Activated T-helper 2 cell treated with anti-CD3 and anti-CD28 coated beads, Interferon-gamma antibody, Interleukin-2, Interleukin-4, amounts not matched to agents 10 μg/mL and 5 μg/mL and 100 μg/mL, durations not matched to agents 14 hours and 24 hours and 36 hours (primary cell): ENCODE measurements at places on chromosomes 7 and 10. TPM values are rescaled to one million over a fixed set of nuclear protein-coding genes. Genes with fewer than 3 reads are reported as not detected.
A peak's percentile ranks its signal among the peaks of the same experiment; 100 is the strongest.

The GLCCI1 gene
- 23.8 and 27.9 TPM in 2 replicates for total RNA-seq

- H3K27me3 ChIP-seq, result no peaks in the 10 kb centered on the region
- H3K4me3 ChIP-seq, result no peak overlapping the region
- H3K36me3 ChIP-seq, result no peaks in the 10 kb centered on the region
- H3K27ac ChIP-seq, result no peak overlapping the region
- no peak for DNase-seq
These were observed 108.3 kb upstream of the TCERG1L start for GRCh38 chr10:131419797-131420196.

GRCh38 chr7:50631100-50631499 is 65.9 kb upstream of the DDC start:
- DNase-seq, result no peak
- H3K4me3 ChIP-seq, result no peak overlapping the region
- peaks cover 10% of the 10 kb centered on the region for H3K27me3 ChIP-seq

DNA sequence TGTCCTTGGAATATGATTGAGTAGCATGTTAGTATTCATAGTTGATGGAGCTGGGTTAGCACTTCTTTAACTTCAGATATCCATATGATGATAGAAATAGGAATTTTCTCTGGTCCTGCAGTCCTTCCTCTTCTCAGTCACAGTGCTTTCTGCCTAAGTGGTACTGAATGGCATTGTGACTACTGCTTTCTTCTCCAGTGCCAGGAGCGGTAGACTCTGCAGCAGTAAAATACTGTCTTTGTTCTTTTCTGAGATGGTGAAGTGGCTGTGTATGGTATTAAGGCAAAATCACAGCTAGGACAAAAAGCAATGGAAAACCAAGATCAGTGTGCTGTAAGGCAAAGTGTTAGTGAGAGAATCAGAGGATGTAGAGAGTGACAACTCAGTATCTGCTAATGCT is 46.6 kb downstream of the C1GALT1 start:
- H3K27ac ChIP-seq, result no peak overlapping the region
- no peak overlapping the region for H3K4me3 ChIP-seq
- DNase-seq, result no peak
- peaks cover 67% of the 10 kb centered on the region for H3K36me3 ChIP-seq

The SPACDR gene
- total RNA-seq, result 3.2 and 4.5 TPM in 2 replicates

DNA sequence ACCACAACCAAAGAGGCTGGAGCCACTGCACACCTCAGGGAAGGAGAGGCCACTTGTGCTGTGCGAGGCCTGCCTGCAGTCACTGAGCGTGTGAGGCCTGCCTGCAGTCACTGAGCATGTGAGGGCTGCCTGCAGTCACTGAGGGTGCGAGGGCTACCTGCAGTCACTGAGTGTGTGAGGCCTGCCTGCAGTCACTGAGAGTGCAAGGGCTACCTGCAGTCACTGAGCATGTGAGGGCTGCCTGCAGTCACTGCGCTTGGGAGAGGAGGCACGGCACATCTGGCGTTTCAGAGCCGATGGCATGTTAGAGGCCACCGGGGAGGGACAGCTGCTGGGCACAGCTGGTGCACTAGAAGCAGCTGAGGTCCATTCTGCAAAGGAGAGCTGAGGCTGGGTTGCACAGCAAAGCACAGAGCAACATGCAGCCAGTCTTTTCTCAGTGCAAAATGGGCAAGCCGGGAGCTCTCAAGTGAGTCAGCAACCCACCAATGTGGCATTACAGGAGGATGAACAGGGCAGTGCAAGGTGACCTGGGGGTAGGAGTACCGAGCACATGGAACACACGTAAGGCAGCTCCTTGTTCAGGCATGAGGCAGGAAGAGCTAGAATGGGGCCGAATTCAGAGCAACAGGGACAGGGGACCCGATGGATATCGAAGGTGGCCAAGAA is 540.1 kb downstream of the PTPRN2 start:
- no peaks in the 10 kb centered on the region for H3K27me3 ChIP-seq
- H3K36me3 ChIP-seq, result no peaks in the 10 kb centered on the region
- H3K27ac ChIP-seq, result no peak overlapping the region
- H3K4me1 ChIP-seq, result no peaks in the 10 kb centered on the region
- DNase-seq, result no peak

DNA sequence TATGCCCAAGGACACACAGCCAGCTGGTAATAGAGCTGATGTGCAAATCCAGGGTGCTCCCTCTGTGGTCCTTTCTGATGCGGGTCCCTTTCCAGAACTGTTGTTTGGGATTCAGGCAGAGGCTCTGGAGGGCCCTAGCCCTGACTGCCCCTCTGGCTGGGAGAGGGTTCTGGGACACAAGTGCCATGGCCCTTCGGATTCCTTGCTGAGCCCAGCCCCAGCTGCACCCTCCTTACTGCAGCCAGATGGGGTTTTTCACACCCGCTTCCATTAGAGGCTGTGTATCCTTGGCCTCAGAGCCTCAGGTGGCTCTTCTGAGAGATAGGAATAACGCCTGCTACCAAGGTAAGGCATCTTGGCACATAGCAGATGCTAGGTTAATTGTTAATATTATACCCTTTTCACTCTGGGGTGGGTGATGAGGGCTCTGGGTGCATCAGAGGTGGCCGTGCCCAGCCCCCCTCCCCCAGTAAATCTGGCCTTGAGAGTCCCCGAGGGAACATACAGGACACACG is 89.8 kb upstream of the LRRC4 start:
- H3K27me3 ChIP-seq, result peaks cover 14% of the 10 kb centered on the region
- no peaks in the 10 kb centered on the region for H3K36me3 ChIP-seq
- no peak overlapping the region for H3K27ac ChIP-seq
- H3K4me1 ChIP-seq, result peaks cover 7% of the 10 kb centered on the region
- no peak for DNase-seq

The SPDYE2B gene
- not detected in 2 replicates for total RNA-seq

The DEPP1 gene
- total RNA-seq, result 0.64 and 1.5 TPM in 2 replicates

GRCh38 chr7:997404-998395 is 14.7 kb downstream of the CYP2W1 start:
- no peak overlapping the region for H3K27ac ChIP-seq
- no peaks in the 10 kb centered on the region for H3K27me3 ChIP-seq
- H3K4me3 ChIP-seq, result no peak overlapping the region
- DNase-seq, result no peak
- H3K4me1 ChIP-seq, result peaks cover 2% of the 10 kb centered on the region

The WEE2 gene
- 0.05 TPM in 1 of 2 replicates, not detected in the other for total RNA-seq

DNA sequence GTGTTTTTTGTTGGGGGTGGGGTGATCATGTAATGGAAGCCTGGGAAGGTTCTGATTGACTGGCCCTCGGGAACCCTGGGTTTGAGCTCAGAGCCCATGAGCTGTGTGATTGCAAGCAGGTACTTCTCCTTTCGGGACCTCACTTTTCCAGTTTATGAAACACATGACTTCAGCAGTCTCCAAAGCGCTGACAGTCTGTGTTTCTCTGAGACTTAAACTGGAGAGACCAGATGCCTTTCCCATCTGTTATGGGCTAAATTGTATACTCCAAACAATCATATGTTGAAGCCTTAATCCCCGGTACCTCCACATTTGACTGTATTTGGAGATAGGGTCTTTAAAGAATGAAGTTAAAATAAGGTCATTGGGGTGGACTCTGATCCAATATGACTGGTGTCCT is 493.6 kb downstream of the GALNT17 start:
- DNase-seq, result no peak
- H3K36me3 ChIP-seq, result no peaks in the 10 kb centered on the region
- no peaks in the 10 kb centered on the region for H3K4me1 ChIP-seq
- H3K4me3 ChIP-seq, result no peak overlapping the region
- no peak overlapping the region for H3K27ac ChIP-seq

The ADRB1 gene
- total RNA-seq, result not detected in 2 replicates

DNA sequence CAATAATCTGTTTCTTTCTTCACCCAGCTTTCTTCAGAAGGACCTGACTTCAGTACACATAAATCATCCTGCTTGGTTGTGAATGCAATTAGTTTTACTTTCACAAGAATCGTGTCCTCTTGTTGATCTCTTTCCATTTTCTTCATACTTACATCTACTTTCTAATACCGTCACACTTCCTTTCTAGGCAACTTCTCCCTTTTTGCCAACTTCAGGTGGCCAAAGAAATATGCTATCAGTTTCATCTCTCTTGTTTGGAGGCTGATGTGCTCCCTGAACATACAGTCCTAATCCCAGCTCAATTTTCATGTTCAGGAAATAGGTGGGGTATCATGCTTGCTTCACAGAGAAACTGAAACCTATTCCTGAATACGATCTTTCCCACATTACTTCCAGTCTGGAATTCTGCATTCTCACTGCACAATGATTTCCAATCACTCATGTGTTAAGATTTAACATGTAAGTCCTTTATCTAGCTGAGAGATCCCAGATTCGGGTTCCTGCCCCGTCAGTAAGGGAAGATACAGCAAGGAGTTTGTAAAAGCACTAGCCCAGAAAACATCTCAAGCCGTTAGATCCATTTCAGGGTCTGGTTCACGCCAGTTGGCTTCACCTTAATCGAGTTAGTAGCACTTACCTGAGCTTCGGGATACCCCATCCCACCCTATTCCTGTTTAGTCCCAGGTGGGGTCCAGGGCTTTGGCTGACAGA is 994 bp downstream of the SLC25A28 start:
- peak overlapping the region; percentile 83 for H3K27ac ChIP-seq
- peak overlapping the region; percentile 90 for H3K4me3 ChIP-seq
- H3K4me1 ChIP-seq, result peaks cover 49% of the 10 kb centered on the region
- no peak for DNase-seq
- no peaks in the 10 kb centered on the region for H3K27me3 ChIP-seq

The ELN gene
- not detected in 2 replicates for total RNA-seq

- no peaks in the 10 kb centered on the region for H3K27me3 ChIP-seq
- no peaks in the 10 kb centered on the region for H3K36me3 ChIP-seq
- H3K4me1 ChIP-seq, result no peaks in the 10 kb centered on the region
- no peak for DNase-seq
- no peak overlapping the region for H3K4me3 ChIP-seq
- no peak overlapping the region for H3K27ac ChIP-seq
These were observed 282.3 kb downstream of the TWIST1 start for GRCh38 chr7:18835001-18835690.

GRCh38 chr10:69574571-69574978 is 1.4 kb upstream of the NEUROG3 start:
- peaks cover 85% of the 10 kb centered on the region for H3K27me3 ChIP-seq
- H3K4me3 ChIP-seq, result no peak overlapping the region
- peaks cover 7% of the 10 kb centered on the region for H3K4me1 ChIP-seq
- H3K27ac ChIP-seq, result no peak overlapping the region

DNA sequence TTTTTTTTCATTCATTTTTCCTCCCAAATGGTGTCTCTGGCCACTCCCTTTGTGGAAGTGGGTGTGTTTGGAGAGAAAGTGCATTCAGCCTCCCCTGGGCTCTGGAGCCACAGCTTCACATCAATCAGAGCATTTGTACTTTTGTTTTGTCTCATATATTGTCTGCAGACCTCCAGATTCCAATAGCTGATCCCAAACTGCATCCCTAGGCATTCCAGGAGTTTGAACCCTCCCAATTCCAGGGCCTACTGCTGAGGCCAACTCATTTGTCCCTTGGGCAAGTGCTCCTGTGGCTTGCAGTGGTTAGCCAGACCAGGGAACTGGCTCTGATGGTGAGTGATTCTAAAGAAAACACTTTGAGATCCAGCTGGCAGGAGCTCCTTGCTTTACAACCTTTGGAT is 163.3 kb downstream of the IPMK start:
- no peaks in the 10 kb centered on the region for H3K36me3 ChIP-seq
- no peak overlapping the region for H3K27ac ChIP-seq
- H3K27me3 ChIP-seq, result no peaks in the 10 kb centered on the region
- no peak for DNase-seq

The ZNF804B gene
- not detected in 2 replicates for total RNA-seq

The CPA5 gene
- total RNA-seq, result 0.66 and 2.2 TPM in 2 replicates

The WDR91 gene
- 19.2 and 22.6 TPM in 2 replicates for total RNA-seq

DNA sequence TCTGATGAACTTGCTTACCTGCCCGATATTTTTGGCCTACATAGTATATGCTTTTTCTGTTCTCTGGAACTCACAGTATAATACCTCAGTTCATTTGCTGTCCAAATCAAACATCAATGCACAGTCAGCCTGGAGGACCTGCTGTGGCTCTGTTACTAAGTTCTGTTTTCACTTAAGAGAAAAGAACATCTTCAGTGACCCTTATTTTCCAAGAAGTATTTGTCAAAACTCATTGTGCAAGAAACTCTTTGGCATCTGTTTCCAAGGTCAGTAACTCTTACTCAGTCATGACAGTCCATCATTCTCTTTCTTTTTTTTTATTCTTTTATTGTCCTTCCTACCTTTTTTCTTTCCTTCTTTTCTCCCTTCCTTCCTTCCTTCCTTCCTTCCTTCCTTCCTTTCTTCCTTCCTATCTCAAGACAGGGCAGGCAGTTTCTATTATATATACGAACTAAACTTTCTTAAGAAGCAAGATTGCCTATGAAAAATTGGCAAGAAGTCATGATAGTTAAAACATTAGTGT is 37.8 kb upstream of the SEM1 start:
- H3K4me1 ChIP-seq, result no peaks in the 10 kb centered on the region
- H3K4me3 ChIP-seq, result no peak overlapping the region
- no peak for DNase-seq

DNA sequence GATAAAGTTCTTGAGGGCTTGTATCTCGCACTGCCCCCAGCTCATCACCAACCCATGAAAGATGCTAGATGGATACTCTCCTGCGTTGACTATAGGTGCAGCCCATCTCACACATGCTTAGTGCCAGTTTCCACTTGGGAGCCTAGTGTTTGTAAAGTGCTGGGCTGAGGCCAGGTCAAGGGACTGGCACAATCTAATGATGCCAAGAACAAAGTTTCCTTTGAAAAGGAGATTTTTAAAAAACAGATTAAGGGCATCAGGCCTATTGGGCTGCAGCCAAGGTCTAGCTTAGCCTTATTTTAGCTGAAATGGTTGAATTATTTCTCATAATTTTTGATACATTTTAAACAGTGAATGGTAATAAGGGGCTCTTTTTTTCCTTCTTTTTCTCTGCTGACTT is 259.0 kb downstream of the ADRA2A start:
- no peak overlapping the region for H3K4me3 ChIP-seq
- no peak for DNase-seq
- H3K4me1 ChIP-seq, result no peaks in the 10 kb centered on the region
- no peaks in the 10 kb centered on the region for H3K36me3 ChIP-seq
- H3K27me3 ChIP-seq, result no peaks in the 10 kb centered on the region

The ZNF425 gene
- total RNA-seq, result 0.39 and 1.0 TPM in 2 replicates

- no peaks in the 10 kb centered on the region for H3K36me3 ChIP-seq
- no peak overlapping the region for H3K27ac ChIP-seq
- H3K4me3 ChIP-seq, result no peak overlapping the region
- no peak for DNase-seq
These were observed 56.3 kb upstream of the ITPRID1 start for GRCh38 chr7:31457551-31457950.

The IKZF1 gene
- 360 and 371 TPM in 2 replicates for total RNA-seq

GRCh38 chr7:128172151-128172550 is 68.9 kb upstream of the LEP start:
- H3K4me1 ChIP-seq, result peaks cover 2% of the 10 kb centered on the region
- no peak for DNase-seq
- H3K27me3 ChIP-seq, result peaks cover 43% of the 10 kb centered on the region
- H3K36me3 ChIP-seq, result no peaks in the 10 kb centered on the region
